ENCODE measurements at places on chromosomes 12 and 14.

- DNase-seq: peak; percentile 68
Measured at GRCh38 chr12:121668750-121669520, 519 bp downstream of the MORN3 start.

DNA sequence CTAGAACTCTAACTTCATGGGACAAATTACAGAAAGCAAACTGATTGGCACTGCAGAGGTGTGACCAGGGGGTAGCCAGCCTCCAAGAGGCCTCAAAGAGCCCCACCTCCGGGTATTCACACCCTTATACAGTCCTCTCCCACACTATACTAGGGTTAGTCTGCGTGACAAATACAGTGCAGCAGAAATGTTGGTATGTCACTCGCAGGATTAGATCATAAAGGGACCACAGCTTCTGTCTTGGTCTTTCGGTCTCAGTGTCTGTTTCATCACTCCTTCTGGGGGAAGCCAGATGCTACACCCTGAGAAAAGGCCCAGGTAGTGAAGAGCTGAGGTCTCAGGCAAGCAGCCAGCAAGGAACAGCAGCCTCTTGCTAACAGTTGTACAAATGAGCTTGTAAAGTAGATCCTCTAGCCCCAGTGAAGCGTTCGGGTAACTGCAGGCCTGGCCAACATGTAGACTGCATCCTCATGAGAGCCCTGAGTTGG, 68.9 kb upstream of the SAV1 start:
- peak; percentile 10 for DNase-seq

DNA sequence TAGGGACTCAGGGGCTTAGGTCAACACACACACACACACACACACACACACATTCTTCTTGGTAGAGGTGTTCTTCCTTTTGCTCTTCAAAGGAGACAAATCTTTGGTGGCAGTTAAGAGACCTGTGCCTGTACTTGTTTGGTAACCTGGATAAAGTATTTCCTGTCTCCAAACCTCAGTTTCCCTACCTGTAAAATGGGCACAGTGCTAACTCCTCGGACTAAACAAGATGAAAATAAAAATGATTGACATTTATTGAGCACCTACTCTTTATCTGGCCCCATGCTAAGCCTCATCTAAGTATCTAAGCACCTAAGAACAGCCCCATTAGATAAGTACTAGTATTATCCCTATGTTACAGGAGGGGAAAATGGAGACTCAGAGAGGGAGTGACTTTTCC, 220.8 kb upstream of the MYL2 start:
- no peak for DNase-seq

GRCh38 chr12:84694116-84694515, 218.5 kb downstream of the SLC6A15 start:
- no peak for DNase-seq

DNA sequence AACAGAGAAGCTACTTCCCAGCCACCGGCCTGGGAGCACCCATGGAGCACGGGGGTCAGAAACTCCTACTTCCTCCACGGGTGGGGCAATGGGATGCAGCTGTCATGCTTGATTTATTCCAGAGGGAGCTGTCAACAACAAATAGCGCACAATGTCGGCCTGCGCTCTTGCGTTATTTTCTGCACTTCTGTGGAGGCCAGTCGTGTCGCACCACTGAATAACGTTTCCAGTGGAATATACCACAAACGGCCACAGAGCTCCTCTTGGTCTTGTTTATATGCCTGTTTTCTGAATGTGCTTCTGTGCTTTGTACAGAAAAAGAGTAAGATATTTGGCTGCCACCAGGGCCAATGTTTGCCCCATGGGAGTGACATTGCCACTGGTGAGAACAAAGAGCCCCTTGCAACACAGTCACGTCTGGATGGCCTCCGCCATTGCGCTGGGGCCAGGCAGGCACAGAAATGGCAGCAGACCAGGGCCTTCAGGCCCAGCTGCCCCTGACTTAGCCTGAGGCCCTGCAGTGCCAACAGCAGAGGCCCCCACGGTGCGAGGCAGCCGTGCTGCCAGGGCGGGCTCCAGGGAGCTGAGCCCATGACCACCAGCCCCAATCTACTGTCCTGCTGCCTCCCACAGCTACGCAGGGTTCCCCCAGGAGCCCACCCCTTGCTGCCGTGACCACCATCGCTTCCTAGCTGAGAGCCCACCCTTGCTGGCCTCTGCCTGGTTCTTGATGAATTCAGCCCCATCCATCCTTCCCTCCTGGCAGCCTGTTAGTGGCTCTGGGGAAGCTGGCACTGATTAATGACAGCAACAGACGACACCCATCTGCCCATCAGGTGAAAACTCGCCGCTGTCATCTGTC, 28.9 kb upstream of the TMEM179 start:
- no peak for DNase-seq

- no peak for DNase-seq
Measured at GRCh38 chr12:27194644-27195043, 49.4 kb upstream of the STK38L start.

GRCh38 chr12:31832740-31833729, 104.2 kb upstream of the AMN1 start:
- DNase-seq: peak; percentile 70

GRCh38 chr12:4572680-4573079, 10.7 kb downstream of the DYRK4 start:
- DNase-seq: no peak

- no peak for DNase-seq
Measured at GRCh38 chr12:52947738-52948423, 1.0 kb upstream of the KRT18 start.

DNA sequence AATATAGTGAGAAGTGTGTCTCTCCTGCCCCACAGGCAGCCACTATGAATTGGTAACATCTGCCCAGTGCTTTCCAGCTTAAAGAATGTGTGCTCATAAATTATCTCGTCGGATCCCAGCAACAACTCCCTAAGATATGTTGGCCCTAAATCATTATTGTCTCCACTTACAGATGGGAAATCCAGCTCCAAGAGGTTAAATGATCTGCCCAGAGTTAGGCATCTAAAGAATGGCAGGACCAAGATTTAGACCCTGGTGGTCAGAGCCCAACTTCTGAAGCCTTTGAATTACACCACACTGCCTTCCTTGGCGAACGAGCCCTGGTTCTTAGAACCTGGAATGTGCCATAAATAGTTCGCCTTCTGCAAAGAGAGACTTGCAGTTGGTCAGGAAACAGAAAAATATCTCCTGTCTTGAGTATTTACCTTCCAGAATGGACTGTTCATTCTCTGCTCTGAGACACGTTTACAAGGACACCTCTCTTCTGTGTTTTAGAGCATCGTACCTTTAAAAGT, 20.1 kb upstream of the PLEK2 start:
- DNase-seq: no peak

- DNase-seq: peak; percentile 50
Measured at GRCh38 chr12:10215436-10215835, 2.8 kb downstream of the GABARAPL1 start.

DNA sequence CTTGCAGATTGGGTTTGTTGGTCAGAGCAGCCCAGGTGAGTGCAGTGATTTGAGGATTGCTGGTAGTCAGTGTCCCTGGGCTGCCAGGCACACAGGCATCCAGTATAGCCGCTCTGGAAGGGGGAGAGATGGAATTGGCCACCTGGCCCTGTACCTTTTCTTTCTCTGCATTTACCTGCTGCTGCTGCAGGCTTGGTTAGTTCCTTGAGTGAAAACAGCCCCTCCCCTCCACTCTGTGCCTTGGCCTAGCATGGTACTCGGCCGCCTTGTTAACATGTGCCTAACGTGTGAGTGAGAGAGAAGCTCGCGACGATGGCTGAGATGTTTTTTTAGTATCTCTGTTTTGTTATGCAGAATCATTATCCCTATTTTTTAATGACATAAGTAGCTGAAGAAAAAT, 49.3 kb upstream of the AMN start:
- no peak for DNase-seq

DNA sequence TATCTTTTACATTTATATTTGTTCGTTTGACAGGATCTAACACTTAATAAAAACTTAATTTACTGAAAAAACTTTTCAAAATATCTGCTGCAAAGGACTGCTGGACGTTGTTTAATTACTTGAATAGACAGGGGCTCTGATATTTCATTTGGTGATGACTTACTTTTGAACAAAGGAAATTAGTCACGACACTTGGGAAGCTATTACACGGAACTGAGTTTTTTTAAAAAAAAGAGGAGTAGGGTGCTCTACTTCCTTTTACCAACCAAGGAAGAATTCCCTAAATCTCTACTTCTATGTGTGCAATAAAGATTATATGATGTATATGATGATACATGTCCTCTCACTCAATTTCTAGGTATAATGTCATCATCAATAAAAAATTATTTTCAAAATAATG, 4.7 kb downstream of the FGD6 start:
- no peak for DNase-seq

GRCh38 chr12:105400227-105400626, 69.7 kb downstream of the C12orf75 start:
- DNase-seq: no peak

GRCh38 chr14:21244544-21244943, 24.7 kb downstream of the HNRNPC start:
- no peak for DNase-seq

DNA sequence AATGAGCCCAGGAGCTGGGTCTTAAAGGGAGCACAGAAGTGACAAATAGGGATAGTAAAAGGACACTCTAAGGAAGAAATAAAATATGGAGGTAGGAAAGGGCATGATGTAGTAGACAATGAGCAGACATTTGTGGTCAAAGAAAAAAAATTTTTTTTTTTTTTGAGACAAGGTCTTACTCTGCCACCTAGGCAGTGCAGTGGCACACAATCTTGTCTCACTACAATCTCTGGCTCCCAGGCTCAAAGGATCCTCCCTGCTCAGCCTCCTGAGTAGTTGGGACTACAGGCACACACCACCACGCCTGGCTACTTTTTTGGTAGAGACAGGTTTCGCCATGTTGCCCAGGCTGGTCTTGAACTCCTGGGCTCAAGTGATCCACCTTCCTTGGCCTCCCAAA, 8.5 kb downstream of the FKBP3 start:
- no peak for DNase-seq

GRCh38 chr14:33598582-33598981, 352.3 kb downstream of the EGLN3 start:
- no peak for DNase-seq

Measured in CD4-positive, alpha-beta T cell treated with Interleukin-4 for 1 hour (primary cell).